Small intestine (tissue), 16 donors: ENCODE measurements at places on chromosomes 5 and 9.

GRCh38 chr5:23884405-23885031, 377.1 kb downstream of the PRDM9 start:
- DNase-seq = no peak

GRCh38 chr9:123067136-123067535, 33.7 kb downstream of the GPR21 start:
- DNase-seq = no peak

GRCh38 chr5:163330723-163331668, 106.4 kb upstream of the CCNG1 start:
- peak; percentile 37 for DNase-seq

DNA sequence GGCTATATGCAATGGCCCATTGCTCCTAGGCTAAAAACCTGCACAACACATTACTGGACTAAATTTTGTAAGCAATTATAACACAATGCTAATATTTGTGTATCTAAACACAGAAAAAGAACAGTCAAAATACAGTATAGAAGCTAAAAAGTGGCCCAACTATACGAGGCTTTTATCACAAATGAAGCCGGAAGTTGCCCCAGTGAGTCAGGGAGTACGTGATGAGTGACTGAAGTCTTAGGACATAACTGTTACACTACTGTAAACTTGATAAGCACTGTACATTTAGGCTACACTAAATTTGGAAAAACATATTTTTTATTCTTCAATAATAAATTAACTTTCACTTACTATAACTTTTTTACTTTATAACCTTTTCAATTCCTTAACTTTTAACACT, 105.2 kb upstream of the PRR16 start:
- no peak for DNase-seq

- DNase-seq = peak; percentile 53
Measured at GRCh38 chr5:60670749-60671148, 29.2 kb downstream of the DEPDC1B start.

GRCh38 chr9:90966480-90967144, 165.0 kb downstream of the SYK start:
- DNase-seq = no peak

GRCh38 chr5:175447571-175447970, 3.6 kb upstream of the DRD1 start:
- DNase-seq = no peak

GRCh38 chr5:30112867-30113266, 1080.6 kb upstream of the CDH6 start:
- DNase-seq = no peak

GRCh38 chr5:132134384-132134783, 60.8 kb downstream of the CSF2 start:
- peak; percentile 9 for DNase-seq

DNA sequence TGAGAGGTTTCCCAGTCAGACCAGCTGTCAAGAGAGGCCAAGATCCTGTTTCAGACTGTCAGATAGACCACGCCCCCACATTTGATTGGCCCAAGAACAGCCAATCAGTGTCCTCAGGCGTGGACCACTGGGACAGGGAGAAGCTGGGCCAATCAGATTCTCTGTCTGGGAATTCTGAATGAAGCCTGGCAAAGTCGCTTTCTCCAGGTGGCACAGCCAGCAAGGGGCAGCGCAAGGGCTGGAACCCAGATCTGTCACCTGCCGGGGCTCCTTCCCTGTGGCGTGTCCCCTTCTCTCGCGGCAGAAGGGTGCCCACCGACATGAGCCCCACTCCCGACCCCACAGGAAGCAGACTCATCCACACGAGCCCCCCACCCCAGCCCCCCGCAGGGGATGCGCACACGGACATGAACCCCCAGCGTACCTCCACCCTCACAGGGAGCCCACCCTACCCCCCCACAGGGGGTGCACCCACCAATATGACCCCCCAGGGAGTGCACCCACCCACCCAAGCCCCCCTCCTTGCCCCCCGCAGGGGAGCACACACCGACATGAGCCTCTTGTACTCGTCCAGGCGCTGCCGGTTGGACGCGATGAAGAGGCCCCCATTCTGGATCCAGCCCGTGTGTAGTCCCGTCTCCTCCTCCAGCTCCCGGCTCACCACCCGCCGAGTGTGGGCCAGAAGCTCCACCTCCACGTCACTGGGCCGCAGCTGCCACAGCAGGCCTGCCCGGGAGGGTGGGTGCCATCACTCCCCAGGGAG, 6.1 kb downstream of the SARDH start:
- DNase-seq = no peak

GRCh38 chr9:110742741-110743371, 74.3 kb downstream of the MUSK start:
- DNase-seq = no peak

DNA sequence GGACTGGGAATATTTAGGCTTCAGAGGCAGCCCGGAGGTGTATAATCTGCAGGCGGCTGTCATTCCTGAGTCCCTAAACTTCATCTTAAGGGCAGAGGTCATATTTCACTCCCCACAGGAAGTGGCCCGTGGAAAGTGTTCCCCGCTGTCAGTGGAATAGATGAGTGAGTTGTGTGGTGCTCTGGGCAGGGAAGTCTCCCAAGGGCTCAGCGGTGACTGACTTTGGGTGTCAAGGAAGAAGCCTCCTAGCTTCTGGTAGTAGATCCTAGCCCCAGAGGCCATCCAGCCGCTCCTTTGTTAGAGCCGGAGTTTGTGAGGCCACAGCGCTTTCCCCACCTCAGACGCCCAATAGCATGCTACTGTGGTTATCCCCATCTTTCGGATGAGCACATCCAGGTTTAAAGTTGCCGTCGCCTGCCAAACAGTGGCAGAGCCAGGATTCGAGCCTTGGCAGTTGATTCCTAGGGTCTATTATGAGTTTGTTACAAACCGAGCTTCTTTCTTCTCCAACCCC, 38.9 kb upstream of the TIFAB start:
- no peak for DNase-seq

DNA sequence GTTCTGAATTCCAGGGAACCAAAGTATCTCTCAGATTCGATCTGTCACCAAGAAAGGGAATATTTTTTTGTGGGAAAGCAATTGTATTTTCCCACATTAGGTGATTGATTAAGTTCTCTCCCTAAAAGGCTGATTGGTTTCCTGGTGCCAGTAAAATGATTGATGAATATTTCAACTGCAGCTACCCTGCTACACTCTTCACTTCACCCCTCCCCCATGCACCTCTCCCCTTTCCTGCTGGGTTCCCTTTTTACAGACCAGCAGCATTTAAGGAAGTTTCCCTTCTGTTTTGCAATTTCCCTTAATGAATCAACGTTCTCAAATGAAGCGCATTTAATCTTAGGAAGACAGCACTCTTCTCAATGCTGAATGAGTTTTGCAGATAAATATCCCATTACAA, 13.1 kb downstream of the NR6A1 start:
- no peak for DNase-seq
